Fibroblast of skin of left quadriceps (primary cell): ENCODE measurements at places on chromosomes 5 and 9.

GRCh38 chr5:52925001-52925400 lies 64.2 kb upstream of the ITGA2 start:
- no peak for DNase-seq

DNA sequence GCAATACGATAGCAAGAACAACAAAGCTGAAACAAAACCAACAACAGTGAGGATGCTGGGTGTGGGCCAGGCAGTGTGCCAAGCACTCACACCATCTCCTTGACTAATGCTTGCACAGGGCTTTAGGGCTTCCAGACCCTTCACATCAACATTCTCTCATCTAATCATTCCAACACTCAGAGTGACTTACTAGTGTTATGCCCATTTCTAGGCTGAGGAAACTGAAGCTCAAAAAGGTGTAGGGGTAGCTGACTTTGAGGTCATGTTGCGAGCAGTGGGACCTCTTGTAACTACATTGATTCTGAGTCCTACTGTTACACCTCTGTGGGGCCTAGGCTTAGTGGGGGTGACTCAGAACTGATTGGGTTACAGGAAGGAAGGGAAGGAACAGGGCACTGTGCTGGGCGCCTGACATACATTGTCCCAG lies 9.7 kb downstream of the ANGPTL2 start:
- no peak for DNase-seq

- no peak for DNase-seq
Measured at GRCh38 chr5:38515092-38515491, 41.4 kb downstream of the LIFR start.

DNA sequence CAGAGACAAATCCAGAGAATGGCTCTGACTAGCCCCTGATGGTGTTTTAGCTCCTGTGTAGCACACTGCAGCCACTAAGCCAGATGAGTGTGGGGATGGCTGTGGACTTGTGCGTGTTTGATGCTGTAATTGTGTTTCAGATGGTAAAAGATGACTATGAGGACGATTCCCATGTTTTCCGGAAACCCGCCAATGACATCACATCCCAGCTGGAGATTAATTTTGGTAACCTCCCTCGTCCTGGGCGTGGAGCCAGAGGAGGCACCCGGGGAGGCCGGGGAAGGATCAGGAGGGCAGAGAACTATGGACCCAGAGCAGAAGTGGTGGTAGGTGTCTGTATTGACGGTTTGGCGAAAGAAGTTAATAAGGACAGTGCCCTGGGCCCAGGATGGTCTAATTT lies 38.0 kb downstream of the HABP4 start:
- DNase-seq: no peak

GRCh38 chr9:133238851-133239532 lies 29.9 kb upstream of the OBP2B start:
- no peak for DNase-seq

- no peak for DNase-seq
Measured at GRCh38 chr5:102283102-102283797, 12.8 kb downstream of the SLCO4C1 start.

DNA sequence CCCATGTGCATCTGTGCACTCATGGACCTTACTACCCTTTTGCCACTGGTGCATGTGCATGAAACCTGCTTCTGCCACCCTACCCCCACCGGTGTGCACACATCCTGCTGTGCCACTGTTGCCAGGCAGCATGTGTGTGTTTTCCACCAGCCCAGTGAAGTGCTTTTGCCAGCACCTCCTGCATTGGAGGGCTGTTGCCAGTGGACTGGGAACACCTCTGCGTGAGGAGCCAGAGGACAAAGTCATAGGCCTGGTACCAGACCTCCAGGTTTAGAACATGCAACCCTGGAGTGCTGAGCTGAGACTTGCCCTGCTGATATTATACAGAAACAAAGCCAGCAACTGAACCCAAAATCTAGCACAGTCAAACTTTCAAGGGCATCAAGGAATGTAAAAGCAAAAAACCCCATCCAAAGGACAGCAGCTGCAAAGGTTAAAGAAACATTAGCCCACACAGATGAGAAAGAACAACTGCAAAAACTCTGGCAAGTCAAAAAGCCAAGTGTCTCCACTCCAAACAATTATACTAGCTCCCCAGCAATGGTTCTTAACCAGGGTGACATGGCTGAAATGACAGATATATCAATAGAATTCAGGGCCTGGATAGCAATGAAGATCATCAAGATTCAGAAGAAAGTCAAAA lies 70.6 kb upstream of the PTPN3 start:
- DNase-seq: no peak

DNA sequence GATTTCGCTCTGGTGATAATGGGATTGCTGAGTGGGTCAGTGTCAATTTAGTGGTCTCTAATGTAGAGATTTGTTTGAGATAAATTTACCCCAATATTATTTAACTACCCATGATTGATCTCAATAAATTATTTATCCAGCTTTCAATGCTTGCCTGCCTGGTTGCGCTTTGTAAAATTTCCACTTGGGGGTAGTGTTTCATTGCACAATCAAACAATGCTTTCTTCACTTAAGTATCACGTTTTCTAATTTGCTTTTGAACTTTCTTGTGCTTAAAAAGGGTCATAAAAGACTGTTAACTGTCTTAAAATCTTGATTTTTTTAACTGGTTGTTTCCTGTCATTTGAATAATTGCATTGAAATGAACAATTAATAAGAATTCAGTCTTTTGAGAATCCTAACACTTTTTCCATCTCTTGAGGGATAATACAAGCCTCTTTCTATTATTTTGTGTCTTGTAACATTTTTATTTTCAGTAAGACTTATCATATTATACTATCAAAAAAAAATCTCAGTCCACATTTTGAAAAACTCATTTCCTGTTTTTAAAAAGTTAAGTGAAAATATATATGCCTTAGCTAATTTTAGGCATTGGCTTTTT lies 18.7 kb downstream of the HSD17B4 start:
- peak; percentile 17 for DNase-seq

- DNase-seq: no peak
Measured at GRCh38 chr5:118060833-118061232, 927.5 kb downstream of the DTWD2 start.

- no peak for DNase-seq
Measured at GRCh38 chr5:150514708-150515211, 6.8 kb downstream of the NDST1 start.
